ENCODE measurements at places on chromosomes 7 and 10.

DNA sequence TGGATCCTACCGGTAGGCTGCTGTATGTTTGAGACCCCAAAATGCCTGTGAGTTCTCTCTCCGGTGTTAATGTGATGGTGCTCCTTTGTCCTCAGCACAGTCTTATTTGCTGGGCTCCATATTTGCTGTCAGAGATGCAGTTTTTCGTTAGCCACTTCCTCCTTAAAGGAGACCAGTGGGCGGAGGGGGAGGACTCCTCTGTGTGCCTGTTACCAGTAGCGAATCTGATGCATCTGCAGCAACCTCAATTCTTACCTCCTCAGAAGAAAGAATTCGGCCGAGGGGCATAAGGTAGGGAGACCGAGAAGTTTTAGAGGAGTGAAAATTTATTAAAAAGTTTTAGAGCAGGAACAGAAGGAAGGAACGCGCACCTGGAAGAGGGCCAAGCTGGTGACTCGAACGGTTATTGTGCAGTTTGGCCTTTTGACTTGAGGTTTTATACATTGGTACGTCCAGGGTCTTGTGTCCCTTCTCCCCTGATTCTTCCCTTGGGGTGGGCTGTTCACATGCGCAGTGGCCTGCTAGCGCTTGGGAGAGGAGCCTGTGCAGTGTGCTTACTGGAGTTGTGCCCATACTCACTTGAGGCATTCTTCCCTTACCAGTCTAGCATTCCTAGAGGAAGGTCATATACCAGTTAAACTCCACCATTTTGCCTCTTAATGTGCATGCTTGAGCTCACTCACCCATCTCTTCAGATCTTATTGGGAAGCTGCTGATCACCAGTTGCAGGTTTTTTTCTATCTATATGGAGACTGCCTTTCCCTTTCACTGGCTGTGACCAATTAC, 49.5 kb downstream of the GNAI1 start:
- DNase-seq = no peak

- no peak for DNase-seq
Measured at GRCh38 chr7:81013083-81013817, 94.4 kb upstream of the SEMA3C start.

- DNase-seq = no peak
Measured at GRCh38 chr10:88108115-88108610, 244.7 kb downstream of the PTEN start.

GRCh38 chr10:58384544-58384998, 639 bp upstream of the TFAM start:
- DNase-seq = no peak

DNA sequence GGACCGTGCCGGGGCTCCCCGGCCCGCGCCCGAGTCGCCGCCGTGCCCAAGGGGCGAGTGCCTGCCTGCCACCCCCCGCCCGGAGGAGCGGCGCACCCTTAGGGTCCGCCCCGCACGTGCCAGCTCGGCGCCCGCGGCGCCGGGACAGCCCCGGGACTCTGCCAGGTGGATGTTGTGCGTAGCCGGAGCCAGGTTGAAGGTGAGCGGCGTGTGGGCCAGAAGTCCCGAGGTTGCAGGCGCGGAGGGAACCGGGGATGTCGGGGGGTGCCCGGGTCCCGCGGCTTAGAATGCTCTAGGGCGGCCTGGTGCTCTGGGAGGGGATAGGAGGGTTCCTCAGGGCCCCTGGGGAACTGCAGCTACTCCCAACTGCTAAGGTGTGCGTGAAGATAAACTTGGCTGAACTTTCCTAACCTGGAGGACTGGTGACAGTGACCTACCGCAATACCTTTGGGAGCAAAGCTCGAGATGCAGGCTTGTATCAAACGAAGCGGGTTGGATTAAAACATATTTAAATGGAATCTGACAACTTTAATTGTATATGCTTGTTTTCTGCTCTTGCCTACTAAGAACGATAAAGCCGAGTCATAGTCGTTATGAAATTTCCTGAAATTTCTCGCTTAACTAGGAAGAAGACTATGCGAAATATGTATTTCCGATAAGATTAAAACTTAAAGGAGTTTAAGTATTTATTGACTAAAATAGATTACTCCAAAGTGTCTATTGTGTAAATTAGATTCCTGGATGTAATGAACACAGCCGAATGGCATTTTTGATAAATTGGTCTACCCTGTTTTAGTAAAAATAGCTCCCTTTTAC, at the start of gene CUX1:
Gene CUX1, plus strand, starts transcription at position 156 of the 816 bp plus-strand sequence. Its CDS starts 14 bp downstream, at position 170.
- peak; percentile 21 for DNase-seq

DNA sequence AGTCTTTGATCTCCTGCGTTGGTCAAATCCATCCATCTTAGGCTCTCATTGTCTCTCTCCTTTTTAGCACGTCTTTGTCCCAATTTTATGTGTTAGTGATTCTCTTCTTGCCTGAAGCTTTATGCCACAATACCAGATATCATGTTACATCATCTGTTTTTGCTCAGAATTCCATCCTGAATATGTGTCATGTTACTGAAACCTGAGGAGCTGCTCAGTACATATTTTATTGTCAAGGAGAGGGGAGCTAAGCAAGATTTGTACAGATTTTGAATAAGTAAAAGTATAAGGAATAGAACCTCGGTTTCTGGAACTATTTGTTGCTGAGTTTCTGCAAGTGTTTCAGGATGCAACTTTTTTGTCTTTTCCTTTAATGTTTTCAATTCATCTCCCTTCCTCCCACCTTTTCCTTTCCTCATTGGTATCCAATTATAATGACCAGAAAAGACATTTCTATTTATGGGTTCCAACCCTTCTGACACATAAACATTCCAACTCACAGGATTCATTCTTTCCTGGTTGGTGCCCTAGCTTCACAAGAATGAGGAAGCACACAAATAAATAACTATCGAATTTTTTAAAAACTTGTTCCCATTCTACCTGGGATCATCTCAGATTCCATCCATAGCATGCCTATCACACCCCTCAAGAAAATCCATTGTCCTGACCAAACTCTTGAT, 291.8 kb downstream of the CRPPA start:
- DNase-seq = no peak

- DNase-seq = peak; percentile 31
Measured at GRCh38 chr10:15419279-15419874, 48.3 kb upstream of the FAM171A1 start.

- no peak for DNase-seq
Measured at GRCh38 chr7:107613948-107614347, 33.9 kb downstream of the BCAP29 start.

GRCh38 chr10:56269181-56269580, 91.9 kb downstream of the ZWINT start:
- no peak for DNase-seq

- no peak for DNase-seq
Measured at GRCh38 chr7:100590077-100590737, 4.1 kb downstream of the FBXO24 start.

DNA sequence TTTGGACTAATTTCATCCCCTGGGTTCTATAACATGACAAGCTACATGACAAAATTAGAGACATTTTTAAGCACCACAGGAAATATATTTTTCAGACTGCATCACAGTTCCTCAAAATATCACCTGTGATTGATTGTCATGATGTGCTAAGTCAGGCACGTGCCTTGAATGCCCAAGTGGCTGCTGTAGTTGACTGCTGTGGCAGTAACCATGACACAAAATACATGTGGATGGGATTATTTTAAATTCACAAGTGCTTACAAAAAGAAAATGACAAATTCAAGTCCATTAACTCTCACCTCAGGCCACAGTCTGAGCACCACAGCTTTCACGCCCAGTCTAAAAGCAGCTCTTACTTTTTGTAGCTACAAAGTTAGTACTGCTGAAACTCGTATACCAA, 45.5 kb downstream of the TNPO3 start:
- DNase-seq = no peak

DNA sequence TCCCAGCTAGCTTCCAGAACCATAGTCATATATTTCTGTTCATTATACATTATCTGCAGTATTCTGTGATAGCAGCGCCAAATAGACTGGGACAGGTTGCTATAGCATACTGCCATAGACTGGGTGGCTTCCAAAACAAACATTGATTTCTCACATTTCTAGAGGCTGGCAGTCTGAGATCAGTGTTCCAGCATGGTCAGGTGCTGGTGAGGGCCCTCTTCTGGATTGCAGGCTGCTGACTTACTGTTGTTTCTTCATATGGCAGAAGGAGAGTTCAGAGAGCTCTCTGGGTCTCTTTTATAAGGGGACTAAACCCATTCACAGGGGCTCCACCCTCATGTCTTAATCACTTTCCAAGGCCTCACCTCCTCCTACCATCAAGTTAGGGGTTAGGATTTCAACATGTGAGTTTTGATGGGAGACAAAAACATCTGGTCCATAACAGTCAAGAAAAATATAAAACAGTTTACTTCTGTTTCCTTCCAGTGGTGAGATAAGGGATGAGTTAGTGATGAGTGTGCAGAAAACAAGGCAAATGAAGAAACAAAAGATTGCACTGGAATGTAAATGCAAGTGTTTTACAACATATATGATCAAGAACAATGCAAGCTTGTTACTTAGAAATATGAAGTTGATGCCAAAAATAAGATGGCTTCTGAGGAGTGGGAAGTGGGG, 399.0 kb upstream of the C7orf33 start:
- DNase-seq = no peak

DNA sequence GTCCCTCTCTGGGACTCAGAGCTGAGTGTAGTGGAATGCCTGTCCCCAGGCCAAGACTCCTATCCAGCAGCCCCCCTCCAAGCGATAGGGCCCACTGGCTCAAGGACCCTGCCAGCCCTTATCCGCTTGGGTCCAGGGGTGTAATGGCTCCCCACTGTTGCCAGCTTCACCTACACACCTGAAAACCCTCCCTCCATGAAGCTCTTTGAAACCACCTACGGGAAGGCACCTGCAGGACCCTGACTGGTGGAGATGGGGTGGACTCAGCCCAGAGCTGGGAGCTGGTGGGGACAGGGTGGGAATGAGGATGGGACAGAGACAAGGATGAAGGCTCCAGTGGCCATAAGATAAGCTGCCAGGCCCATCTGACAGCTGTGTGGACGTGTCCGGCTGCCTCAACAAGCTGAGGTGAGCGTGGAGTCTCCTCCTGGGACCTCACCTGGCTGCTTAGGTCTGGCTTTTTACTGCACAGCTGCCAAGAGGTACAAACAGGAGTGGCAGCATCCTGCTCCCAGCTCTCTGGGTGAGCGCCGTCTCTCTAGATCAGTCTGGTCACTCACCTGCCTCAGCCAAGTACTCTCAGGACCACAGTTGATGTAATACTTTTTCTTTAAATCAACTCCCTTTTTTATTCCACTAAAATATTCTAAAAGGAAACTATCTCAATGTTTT, 41.9 kb downstream of the DRGX start:
- no peak for DNase-seq

DNA sequence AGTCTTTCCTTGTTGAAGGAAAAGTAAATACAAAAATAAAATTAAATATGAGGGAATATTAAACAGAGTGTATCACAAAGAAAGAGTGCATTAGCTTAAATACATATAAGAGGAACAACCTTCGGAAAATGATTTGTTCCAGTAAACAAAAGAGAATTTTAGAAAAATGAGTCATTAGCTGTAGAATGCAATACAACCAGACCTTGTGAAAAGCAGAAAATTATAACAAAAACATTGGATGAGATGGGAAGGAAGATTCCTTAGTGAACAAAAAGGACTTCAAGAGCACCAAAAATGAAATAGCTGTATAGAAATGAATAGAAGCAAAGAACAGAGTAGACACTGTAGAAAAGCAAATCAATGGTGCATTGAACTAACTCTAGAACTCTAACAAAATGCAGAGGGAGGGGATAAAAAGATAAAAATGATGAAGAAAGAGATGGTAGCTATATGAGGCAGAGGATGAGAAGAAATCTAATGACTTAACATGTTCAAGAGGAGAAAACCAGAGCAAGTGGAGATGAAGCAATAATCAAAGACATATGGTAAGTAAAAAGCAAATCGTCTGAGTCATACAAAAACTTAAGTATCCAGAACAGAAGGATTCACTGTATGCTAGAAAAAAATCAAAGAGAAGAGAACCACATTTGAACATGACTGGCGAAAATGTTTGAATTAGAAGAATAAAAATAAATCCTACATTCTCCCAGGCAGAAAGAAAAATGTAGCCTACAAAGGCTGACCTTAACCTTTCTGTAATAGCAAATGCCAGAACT, 190.5 kb downstream of the TMEM26 start:
- DNase-seq = no peak

- DNase-seq = no peak
Measured at GRCh38 chr10:1241973-1242935, 186.1 kb downstream of the WDR37 start.

- no peak for DNase-seq
Measured at GRCh38 chr10:99834410-99834809, 52.0 kb downstream of the ABCC2 start.

- DNase-seq = no peak
Measured at GRCh38 chr10:4018054-4018511, 233.1 kb upstream of the KLF6 start.

DNA sequence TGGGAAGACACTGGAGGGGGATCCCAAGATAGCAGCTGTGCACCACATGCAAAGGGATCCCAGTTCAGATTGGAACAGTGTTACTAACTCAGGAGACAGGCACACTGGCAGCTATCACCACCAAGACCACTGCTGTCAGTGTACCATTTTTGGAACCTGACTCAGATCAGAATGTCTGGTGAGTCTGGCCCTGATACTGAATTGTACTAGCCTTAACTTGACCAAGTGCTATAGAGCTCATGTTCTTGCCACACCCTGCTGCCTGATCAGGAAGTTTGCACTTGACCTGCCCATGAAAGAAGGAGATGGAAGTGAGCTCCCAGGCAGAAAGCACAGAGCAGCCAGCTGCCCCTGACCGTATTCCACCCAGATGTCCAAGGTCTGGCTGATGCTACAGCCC, 4.8 kb upstream of the PRRT4 start:
- no peak for DNase-seq

DNA sequence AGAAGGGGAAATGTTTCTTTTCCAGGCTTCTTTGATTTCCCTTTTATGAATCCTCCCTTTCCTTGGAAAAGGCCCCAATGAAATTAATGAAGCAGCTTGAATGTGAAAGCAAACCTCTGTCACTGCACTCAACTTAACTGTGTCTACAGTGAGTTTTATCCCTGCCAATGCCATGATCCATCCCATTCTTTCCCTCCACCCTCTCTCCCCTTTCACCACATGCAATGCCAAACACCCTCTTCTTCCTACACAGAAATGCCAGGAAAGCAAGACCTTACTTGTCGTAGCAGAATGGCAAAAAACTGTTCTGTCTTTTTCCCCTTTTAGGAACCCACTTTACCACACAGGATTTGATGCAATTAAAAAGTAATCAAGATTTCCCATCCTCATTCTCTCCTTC, 47.3 kb upstream of the TRIL start:
- DNase-seq = no peak

DNA sequence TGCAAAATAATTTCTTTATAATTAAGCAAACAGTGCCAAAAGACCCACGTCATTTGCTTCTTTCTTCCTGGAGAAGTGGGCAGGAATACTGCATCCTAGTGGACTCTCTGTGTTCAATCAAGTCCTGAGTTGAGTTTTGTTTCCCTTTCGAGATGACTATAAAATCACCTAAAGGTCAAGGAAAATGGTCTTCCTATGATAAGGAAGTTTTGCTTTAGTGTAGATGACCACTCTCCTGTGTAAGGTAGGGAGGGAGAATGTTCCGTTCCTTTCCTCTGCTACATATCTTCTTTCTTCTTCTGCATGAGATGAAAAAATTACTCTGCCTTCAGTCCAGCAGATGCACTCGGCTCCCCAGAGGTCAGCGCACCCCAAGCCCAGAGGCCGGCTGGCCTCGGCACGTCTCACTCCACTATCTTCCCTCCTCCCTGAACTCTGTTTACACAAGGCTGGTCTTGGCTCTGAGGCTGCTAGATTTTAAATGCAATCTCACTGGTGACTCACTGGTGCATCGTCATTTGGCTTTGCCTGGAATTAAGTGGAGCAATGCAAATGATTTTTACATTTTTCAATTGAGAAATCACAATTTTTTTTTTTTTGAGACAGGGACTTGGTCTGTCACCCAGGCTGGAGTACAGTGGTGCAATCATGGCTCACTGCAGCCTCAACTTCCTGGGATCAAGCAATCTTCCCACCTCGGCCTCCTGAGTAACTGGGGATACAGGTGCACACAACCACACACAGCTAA, 18.6 kb upstream of the VDAC2 start:
- no peak for DNase-seq
